ENCODE measurements at places on chromosomes 13 and 19. TPM values are rescaled to one million over a fixed set of nuclear protein-coding genes. Genes with fewer than 3 reads are reported as not detected.

The ZNF441 gene
- 4.0 TPM for total RNA-seq

The CGB1 gene
- not detected for total RNA-seq

The FBXW9 gene
- 12.9 TPM for total RNA-seq

The KIR3DL1 gene
- not detected for total RNA-seq

The TMPRSS9 gene
- 0.09 TPM for total RNA-seq

The CDC16 gene
- total RNA-seq: 84.5 TPM

Data from activated CD4-positive, alpha-beta T cell treated with anti-CD3 and anti-CD28 coated beads, Interleukin-2, amount 10 ng/mL, durations not matched to agents 24 days and 14 days (primary cell).